ENCODE measurements at places on chromosomes 7 and 10.

DNA sequence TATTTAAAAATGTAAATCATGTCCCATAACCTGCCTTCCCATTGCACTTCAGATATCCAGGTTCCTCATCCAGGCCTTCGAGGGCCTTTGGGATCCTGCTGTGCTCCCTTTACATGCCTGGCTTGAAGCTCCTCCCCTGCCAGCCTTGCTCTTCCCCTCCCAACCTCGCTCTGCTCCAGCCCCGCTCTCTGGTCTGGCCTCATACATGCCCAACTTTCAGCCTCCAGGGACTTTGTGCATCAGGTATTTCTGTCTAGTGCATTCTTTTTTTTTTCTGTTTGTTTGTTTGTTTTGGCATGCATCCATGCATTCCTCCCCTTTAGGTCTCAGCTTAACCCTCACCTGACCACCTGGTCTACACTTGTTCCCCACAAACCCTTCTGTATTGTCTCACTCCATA, 160.3 kb downstream of the SNX10 start:
- no peak for DNase-seq

DNA sequence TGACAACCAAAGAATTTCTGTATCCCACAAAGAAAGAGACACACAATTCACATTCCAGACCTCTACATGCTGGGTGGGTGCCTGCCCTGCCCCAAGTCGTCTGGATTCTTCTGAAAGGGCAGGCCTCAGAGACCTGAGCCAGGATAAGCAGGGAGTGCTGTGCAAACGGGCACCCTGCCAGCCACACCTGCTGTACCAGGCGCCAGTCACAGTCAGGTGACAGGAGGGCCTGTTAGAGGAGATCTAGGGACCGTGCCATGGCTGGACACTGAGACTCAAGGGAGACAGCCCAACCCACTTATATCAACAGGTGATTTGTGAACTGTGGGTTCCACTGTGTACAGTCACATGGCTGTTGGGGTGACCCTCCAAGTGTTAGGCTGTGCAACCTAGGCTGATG, 103.1 kb upstream of the AFAP1L2 start:
- no peak for DNase-seq

GRCh38 chr10:56831681-56832080, 470.6 kb upstream of the ZWINT start:
- no peak for DNase-seq

- DNase-seq: no peak
Measured at GRCh38 chr7:141731476-141732149, 6.5 kb upstream of the SSBP1 start.

DNA sequence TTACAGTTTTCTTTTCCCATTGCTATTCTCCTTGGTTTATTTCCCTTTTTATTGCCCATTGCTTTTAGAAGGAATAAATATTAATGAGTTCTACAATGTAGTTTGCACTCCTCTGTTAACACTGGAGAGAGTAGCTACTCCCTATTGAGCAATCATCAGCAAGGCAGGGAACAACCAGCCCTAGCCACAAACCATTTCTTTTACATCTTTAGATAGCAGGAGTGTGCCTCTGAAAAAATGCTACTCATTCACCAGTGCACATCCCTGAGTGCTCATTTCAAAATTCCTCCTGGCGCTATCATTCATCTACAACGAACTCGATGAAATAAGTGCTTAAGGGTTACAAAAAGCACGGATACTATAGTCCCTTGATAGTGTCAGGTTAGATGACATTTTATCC, 252.9 kb downstream of the THSD7A start:
- DNase-seq: no peak

DNA sequence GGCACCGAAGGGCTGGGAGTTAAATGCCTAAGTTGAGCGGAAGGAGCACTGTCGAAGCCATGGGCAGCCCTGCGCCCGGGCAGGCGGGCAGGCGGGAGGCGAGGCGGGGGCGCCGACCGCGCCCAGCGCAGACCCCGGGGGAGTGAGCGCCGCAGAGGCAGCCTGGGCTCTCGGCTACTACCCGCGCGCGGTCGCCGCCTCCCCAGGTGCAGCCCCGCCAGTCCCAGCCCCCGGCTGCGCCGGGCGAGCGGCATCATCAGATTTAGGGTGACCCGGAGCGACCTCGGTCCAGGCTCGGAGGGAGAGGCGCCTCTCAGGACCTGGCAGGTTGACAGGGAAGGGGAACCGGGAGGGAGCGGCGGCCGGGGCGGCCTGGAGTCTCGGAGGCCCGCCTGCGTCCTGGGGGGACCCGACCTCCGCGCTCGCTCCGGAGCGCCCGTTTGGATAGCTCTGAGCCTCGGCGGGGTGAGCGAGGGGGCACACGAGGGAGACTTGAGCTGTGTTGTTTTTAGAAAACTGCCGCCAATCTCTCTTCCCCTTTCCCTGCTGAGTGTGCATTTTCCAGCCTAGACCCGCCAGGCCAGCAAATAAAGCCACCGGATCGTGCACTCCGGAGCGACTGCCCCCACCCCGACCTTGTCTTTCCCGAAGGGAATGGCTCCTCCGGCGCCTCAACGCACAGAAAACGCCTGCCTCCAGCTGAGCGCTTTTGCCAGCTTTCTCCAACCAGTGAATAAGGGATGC, 2.3 kb upstream of the NRP1 start:
- DNase-seq: no peak

GRCh38 chr7:47091141-47091540, 490.8 kb downstream of the TNS3 start:
- peak; percentile 80 for DNase-seq

Data from fibroblast of skin of right quadriceps (primary cell).